GM23248 (cell line): ENCODE measurements at places on chromosomes 4 and X. TPM values are rescaled to one million over a fixed set of nuclear protein-coding genes. Genes with fewer than 3 reads are reported as not detected.

Gene SUPT20HL1
- not detected in 2 replicates for total RNA-seq

Gene SRPK3
- total RNA-seq: 0.86 TPM in 1 of 2 replicates, not detected in the other

DNA sequence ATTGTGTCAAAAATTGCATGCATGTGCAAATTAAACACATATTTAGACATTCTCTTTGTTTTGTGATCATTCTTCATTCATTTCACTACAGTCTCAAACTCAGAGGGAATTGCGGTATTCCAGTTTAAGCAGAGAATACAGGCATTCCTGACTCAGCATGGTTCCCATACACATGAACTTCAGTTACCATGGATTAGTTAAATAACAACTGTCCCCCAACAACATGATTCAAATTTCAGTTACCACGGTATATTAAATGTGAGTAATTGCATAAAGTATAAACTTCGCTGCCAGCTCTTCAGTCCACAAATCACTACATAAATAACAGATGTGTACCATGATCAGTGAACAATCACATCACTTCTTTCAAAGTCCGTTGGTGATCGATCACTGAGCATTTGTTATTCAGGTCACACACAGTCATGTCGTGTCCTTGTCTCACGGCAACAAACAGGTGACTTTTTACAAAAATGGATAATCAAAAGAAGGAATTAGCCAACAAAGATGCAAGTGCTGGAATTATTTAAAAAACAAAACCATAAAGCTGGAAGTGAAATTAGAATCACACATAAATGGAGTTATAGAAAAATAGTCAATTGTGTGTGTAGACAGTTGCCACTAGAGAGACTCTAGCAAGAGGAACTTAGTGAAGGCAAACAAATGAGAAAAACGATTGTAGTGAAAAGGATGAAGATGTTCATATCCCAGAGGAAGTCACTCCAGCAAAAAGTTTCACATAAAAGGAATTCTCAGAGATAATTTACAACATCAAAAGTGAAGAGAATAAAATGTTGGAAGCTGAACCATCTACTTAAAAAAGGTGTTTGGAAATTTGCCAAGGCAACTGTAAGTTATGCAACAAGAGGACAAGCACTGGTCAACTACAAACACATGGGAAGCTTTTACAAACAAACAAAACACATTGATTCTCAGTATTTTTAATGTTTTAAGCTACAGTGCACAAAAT is 138.6 kb upstream of the SMARCAD1 start:
- no peak for DNase-seq

Gene ANTXR2
- 84.0 and 87.5 TPM in 2 replicates for total RNA-seq
